Activated CD8-positive, alpha-beta memory T cell treated with anti-CD3 and anti-CD28 coated beads for 24 hours (primary cell): ENCODE measurements at places on chromosomes 5 and 9.

DNA sequence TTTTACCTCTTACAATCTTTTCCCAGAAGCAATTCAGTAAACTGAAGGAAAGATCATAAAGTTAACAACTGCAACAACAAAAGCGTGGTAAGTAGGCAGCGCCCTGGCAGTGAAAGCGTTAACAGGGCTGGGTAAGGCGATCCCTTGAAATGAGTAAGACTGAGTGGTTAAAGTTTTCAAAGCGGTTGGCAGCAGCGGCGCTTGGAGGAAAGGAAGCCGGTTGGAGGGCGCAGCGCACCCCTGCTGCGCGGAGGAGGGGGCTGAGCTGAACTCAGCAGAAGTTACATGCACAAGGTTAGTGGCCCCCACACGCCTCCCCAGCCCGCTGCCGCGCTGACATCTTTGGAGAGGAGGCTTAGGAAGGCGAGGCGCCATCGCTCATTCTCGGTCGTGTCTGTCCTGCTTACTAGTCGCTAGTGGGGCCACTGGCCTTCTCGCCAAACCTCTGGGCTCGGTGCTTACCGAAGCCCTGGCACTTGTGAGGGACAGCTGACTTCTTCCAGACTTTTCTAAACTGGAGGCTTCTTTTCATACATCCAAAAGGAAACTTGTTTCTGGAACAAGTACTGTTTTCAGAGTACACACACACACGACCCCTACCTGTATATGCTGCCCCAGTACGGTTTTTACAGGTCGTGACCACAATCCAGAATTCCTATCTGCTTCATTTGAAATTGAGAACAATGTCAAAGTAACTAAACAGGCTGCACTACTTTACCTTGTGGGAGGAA, at the start of gene SH3RF2:
Gene SH3RF2 (plus strand): TSS at position 178 of the 731 bp plus-strand sequence. CDS start 1,351 bp downstream, outside the sequence.
- DNase-seq = no peak

DNA sequence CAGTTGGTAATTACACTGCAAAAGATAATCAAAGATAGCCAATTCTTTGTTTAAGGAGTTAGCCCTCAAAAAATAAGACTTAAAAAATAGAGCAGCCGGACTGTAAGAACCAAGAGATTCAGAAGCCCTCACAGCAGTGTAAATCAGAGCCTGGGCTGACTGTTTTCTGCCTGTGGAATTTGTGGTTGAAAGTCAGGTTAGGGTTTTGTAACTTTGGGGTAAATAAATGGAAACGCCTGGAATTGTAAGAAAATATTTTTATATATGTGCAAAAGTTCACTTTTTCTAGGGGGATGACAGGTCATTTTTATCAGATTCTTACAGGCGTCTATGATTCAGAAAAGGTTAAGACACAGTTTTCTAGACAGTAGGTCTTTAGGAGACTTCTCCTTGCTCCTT, 35.6 kb downstream of the KLHL3 start:
- no peak for DNase-seq

GRCh38 chr5:53256746-53257145, 147.2 kb upstream of the MOCS2 start:
- no peak for DNase-seq

DNA sequence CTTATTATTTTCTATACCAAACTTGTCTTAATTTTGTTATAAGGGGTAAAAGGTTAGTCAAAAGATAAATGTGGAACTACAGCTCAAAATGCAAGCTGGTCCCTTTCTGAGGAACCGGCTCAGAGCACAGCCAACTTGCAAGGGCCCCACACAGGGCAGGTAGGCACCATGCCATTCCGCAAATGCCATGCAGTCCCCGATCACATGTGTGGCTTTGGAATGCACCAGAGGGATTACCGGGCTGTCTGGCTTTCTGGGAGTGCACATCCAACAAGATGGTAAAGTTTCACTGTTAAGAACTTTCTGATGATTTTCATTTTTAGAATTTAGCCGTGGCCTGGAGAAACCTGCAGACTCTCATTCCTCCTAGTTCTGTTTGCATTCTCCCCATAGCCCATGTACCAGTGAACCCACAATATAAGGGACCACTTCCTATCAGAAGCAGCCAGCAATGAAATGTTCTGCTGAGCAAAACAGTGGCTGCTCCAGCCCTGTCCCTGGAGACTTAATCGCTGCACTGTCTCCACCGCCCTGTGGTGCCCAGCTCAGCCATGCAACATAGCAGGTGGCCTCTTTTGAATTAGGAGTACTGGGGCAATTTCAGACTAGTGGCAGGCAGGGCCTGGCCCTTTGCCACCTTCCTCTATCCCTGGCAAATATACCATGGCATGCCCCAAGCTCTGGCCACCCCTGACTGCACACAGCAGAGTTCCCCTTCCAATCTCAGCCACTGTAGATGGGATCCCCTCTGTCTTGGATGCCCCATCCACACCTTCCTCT, 11.4 kb downstream of the SHB start:
- DNase-seq = no peak

- DNase-seq = no peak
These were observed 30.4 kb downstream of the ACO1 start for GRCh38 chr9:32414856-32415255.

GRCh38 chr5:151238303-151238741, 14.4 kb upstream of the CCDC69 start:
- DNase-seq = no peak

GRCh38 chr5:144794922-144795321, 624.2 kb downstream of the KCTD16 start:
- DNase-seq = no peak

DNA sequence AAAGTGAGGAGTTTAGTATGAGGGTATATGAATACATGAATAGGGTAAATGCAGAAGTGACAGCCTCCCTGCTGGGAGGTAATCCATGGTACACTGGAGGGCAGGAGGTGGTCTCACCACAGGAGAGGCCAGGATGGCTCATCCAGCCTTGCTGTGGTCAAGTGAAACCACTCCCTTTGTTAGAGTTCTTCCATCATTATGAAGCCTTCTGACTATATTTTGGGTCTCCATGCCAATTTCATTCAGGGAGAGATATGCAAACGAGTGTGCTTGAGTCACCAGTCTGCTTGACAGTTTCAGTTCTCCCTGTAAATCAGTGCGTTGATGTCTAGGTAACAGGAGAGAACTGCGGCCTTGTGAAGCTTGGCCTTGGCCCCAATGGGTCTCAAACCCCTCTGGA, 16.4 kb downstream of the PPP3R2 start:
- no peak for DNase-seq

- no peak for DNase-seq
These were observed 25.6 kb upstream of the SPATA31D4 start for GRCh38 chr9:81902626-81903025.

- DNase-seq = no peak
These were observed 29.3 kb downstream of the PRRC2B start for GRCh38 chr9:131423171-131423581.

DNA sequence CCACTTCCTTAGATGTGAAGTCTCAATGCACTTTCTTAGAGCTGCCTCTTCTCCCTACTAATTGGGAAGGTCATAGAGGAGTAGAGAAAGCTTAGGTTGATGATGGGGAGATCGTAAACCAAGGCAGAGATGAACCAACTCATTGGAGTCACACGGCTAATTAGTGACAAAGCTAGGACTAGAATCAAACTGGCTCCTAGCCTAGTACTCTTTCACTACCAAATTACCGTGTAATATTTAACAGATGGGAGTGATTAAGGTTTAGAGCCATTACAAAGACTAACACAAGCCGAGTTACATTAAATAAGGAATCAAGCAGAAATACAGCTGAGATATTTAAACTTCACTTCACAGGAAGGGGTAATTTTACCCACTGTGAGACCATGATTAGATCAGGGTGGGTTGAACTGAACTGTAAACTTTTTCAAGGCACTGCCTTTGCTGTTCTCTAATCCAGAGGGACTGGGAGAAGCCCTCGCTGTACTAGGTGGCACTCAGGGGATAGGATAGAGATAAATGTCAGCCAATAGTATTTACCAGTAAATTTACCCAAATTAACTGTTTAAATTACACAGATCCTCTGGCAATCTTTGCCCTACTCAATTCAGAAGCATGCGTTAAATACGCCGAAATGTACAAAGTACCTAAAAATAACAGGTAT, 166.4 kb upstream of the PIK3R1 start:
- DNase-seq = no peak

GRCh38 chr9:80899208-80899607, 790.1 kb downstream of the TLE1 start:
- no peak for DNase-seq

- DNase-seq = no peak
These were observed 51.9 kb upstream of the ENTREP1 start for GRCh38 chr9:69273161-69273560.

- no peak for DNase-seq
These were observed 13.9 kb downstream of the FAM193B start for GRCh38 chr5:177540438-177540837.

DNA sequence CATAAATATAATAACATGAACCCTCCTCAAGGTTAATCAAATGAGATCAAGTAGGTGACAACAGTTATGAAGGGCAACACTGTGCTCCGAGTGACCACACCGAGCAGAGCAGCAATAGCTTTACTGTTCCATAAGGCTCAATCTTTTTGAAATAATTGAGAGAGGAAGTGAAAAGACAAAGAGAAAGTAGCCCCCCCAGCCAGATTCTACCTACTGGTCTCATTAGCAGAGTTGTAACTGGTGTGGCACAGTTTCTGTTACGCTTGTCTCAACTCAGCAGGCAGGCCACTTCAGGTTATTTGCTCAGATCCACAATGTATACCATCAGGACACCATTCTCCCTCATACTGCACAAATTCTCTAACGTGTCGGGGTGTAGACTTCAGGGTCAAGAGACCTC, 14.0 kb downstream of the PRUNE2 start:
- no peak for DNase-seq

- DNase-seq = no peak
These were observed 539.3 kb downstream of the MTRR start for GRCh38 chr5:8408258-8408657.

DNA sequence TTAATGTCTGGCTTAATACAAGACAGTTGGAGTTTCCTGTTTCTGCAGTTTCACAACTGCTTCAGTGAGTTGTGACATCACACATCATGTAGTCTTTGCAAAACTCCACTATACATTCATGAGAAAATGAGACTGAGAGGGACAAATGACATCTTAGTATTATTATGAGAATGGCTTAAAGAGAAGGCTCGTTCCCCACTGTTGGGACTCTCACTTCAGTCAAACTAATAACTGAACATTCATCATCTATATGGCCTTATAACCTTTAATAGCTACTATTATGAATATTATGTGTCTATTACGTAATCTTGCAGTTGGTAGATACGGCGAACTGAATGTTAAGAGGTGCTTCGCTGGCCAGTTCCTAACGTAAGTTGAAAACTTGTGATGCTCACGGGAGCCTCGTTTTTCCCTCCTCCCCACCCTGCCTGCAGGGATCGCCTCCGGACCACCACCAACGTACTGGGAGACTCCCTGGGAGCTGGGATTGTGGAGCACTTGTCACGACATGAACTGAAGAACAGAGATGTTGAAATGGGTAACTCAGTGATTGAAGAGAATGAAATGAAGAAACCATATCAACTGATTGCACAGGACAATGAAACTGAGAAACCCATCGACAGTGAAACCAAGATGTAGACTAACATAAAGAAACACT, 79.4 kb downstream of the SLC1A3 start:
- DNase-seq = no peak

DNA sequence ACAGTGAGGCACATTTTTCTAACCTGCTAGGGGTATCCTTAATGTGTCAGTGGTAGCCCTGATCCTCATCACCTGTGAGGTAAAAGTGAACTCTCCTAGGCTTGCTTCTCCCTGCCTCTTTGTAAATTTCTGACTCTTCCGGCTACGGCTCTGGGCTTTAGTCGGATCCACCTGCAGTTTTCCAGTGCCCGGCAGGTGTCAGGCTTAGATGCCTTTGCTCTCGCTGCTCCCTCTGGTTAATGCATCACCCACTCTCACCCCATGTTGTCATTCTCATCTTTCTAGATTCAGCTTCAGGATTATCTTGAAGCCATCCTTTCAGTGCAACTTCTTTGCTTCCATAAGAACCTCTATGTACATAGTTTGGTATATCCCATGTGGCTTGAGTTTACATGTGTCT, 3.6 kb downstream of the CEP78 start:
- DNase-seq = no peak
